ENCODE measurements at places on chromosomes 3 and 15. TPM values are rescaled to one million over a fixed set of nuclear protein-coding genes. Genes with fewer than 3 reads are reported as not detected.

The ZNF609 gene
- 30.0 TPM for total RNA-seq

GRCh38 chr3:13879102-13879945 lies 547 bp downstream of the WNT7A start:
- peaks cover 78% of the 10 kb centered on the region for H3K27me3 ChIP-seq
- H3K36me3 ChIP-seq: no peaks in the 10 kb centered on the region
- DNase-seq: no peak
- H3K27ac ChIP-seq: no peak overlapping the region
- peaks cover 8% of the 10 kb centered on the region for H3K4me1 ChIP-seq
- no peak overlapping the region for H3K4me3 ChIP-seq

The CPNE4 gene
- total RNA-seq: not detected

The HESX1 gene
- total RNA-seq: 0.98 TPM

DNA sequence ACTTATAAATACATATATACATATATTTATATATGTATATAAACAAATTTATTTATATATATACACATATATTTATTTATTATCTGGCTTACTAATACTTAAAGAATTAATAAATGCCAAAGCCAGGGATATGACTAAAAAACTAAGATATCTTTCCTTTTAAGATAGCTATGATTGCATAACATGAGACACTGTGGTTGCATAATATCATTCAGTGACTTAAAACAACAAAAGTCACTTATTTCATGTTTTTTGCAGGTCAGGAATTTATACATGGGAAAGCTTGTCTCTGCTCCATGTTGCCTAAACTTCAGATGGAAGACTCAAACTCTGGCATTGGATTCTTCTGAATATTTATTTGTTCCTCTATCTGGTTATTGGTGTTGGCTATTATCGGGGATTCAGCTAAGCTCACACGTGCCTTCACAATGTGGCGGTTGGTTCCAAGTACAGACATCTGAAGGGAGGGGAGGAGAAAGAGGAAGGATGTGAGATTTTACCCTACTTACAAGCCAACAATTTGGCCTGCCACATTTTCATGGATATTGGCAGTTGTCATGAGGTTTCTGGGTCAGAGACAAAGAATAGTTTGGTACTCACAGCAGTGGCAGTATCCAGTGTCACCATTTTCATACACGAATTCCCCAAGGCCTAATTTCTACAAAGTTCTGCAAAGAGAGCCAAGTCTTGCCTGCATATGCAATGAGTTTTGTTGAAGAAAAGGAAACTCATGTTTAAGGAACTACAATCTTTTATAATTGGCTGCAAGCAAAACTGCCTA lies 381.6 kb downstream of the EPHA3 start:
- no peak overlapping the region for H3K4me3 ChIP-seq
- no peaks in the 10 kb centered on the region for H3K36me3 ChIP-seq
- no peak for DNase-seq
- H3K27ac ChIP-seq: no peak overlapping the region

The SH2D7 gene
- not detected for total RNA-seq

DNA sequence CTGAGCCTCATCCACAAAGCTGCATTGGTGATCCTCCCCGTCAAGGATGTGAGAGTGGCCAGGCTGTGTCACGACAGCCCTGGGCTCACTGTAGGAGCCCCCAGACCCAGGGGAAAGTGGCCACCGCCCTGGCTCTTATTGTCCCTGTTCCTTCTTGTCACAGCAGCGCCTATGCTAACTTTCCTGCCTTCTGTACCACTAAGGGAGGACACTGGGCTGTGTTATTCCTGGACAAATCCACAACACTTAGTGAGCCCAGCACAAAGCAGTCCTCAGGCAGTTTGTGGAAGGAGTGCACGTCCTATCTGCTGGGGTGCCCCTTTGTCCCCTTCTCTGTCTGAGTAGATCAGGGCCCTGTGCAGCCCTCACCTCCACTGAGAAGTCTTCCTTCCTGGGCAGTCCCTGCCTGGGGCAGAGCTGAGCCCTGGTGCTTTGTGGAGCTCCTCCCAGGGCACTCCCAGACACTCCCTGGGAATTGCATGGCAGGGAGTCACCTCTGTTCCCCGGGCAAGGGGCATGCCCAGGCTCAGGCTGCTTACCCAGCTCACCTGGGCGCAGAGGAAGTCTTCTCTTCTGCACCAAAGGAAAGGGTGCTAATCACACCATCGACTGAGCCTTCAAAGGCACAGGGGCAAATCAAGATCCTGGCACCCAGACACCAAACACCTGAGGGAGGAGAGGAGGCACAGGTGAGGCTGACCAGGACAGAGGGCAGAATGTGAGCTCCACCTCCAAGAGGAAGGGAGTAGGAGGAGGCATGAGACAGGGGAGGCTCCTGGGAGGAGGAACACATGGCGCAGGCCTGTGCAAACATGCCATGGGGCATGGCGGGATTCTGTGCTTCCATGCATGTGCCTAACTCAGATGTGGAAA lies 138.7 kb downstream of the KLF13 start:
- DNase-seq: no peak
- H3K36me3 ChIP-seq: no peaks in the 10 kb centered on the region
- H3K4me3 ChIP-seq: no peak overlapping the region
- H3K27ac ChIP-seq: no peak overlapping the region
- peaks cover 3% of the 10 kb centered on the region for H3K4me1 ChIP-seq
- H3K27me3 ChIP-seq: peaks cover 3% of the 10 kb centered on the region

- no peak overlapping the region for H3K4me3 ChIP-seq
- no peak overlapping the region for H3K27ac ChIP-seq
- no peaks in the 10 kb centered on the region for H3K36me3 ChIP-seq
- H3K27me3 ChIP-seq: no peaks in the 10 kb centered on the region
These were observed 184.7 kb upstream of the TTC14 start for GRCh38 chr3:180417241-180417640.

- H3K27ac ChIP-seq: no peak overlapping the region
- H3K4me1 ChIP-seq: peaks cover 24% of the 10 kb centered on the region
These were observed 37.6 kb downstream of the HHLA2 start for GRCh38 chr3:108333961-108334360.

DNA sequence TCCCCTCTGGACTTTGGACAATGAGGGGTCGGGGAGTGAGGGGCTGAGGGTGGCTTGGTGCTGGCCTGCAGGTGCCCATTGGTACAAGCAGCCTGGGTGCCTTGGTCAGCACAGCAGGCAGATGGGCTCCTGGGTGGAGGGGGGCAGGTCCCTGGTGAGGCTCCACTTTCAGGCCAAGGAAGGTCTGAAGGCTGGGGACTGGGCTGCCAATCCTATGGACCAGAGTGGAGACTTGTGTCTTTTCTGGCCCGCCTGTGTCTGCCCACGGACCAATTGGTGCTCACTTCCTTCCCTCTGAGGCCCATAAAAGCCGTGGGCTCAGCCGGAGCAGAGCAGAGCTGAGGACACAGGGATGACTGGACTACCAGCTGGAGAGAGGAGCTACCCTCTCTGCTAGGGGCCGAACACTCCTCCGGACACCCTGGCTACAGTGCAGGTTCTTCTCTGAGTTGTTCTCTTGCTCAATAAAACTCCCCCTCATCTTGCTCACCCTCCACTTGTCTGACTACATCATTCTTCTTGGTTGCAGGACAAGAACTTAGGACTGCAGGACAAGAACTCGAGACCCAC lies 31.9 kb upstream of the IREB2 start:
- no peaks in the 10 kb centered on the region for H3K36me3 ChIP-seq
- no peaks in the 10 kb centered on the region for H3K4me1 ChIP-seq

DNA sequence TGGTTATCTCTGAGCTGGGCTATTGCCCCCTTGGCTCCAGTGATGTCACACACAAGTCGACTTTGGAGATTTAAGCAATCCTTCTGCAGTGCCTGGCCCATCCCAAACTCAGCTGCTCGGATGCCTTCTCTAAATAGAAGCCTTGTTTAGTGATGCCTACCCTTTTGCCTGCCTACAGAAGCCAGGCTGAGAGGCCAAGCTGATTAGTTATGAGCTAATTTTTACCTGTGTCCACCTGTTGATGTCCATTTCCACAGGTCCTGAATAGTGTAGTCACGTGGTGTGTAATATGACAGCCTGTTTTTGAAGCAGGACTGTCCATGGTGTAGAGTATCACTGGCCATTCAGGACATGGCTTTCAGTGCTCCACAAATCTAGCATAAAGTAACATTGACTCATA lies 45.5 kb downstream of the SSUH2 start:
- H3K27ac ChIP-seq: no peak overlapping the region
- no peaks in the 10 kb centered on the region for H3K4me1 ChIP-seq
- no peak overlapping the region for H3K4me3 ChIP-seq
- no peak for DNase-seq
- H3K36me3 ChIP-seq: no peaks in the 10 kb centered on the region
- peaks cover 2% of the 10 kb centered on the region for H3K27me3 ChIP-seq

GRCh38 chr3:35757991-35758757 lies 118.8 kb downstream of the ARPP21 start:
- H3K4me1 ChIP-seq: no peaks in the 10 kb centered on the region
- no peaks in the 10 kb centered on the region for H3K27me3 ChIP-seq
- H3K36me3 ChIP-seq: no peaks in the 10 kb centered on the region
- DNase-seq: no peak
- no peak overlapping the region for H3K27ac ChIP-seq

DNA sequence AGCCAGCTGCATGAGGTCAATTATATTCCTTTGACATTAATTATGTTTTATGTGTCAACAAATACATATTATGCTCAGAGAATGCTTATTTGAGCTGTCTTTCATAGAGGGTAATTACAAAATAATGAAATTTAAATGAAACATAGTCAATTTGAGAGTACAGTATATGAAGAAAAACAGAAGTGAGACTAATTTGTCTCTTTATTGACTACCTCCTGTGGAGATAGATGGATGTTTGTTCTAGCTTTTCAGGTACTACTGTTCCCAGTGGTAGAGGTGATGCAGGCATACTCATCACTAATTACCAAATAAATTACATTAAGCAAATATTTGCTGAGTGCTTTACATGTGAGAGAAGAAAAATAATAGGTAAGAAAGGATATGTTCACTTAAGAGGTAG lies 1129.6 kb downstream of the OTOL1 start:
- H3K27ac ChIP-seq: no peak overlapping the region
- no peak for DNase-seq
- H3K4me3 ChIP-seq: no peak overlapping the region
- H3K4me1 ChIP-seq: no peaks in the 10 kb centered on the region
- H3K36me3 ChIP-seq: no peaks in the 10 kb centered on the region

DNA sequence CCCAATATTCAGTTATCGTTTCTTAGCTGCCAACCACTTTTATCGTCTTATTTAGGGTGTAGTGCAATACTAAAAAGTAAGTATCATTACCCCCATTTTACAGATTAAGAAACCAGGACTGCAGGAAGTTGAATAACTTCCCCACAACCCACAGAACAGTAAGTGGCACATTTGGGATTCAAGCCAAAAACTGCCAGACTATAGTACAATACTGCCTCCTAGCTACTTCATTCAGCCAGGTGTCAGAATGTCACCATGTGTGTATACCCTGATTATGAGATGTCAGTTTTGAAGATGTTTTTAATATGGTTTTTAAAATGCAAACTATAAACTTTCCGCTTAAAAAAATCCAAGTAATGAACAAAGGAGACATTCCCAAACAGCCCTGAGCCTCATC lies 74.2 kb upstream of the PROK2 start:
- no peak overlapping the region for H3K4me3 ChIP-seq
- no peak overlapping the region for H3K27ac ChIP-seq
- H3K36me3 ChIP-seq: no peaks in the 10 kb centered on the region
- no peak for DNase-seq

The TMEM108 gene
- not detected for total RNA-seq

The GOLGA8S gene
- 0.38 TPM for total RNA-seq

GRCh38 chr3:159828542-159828943 lies 160.1 kb upstream of the IL12A start:
- H3K27me3 ChIP-seq: peaks cover 5% of the 10 kb centered on the region
- H3K36me3 ChIP-seq: no peaks in the 10 kb centered on the region
- no peak for DNase-seq
- no peak overlapping the region for H3K4me3 ChIP-seq
- no peak overlapping the region for H3K27ac ChIP-seq

- H3K4me3 ChIP-seq: no peak overlapping the region
- H3K27ac ChIP-seq: no peak overlapping the region
- peaks cover 5% of the 10 kb centered on the region for H3K27me3 ChIP-seq
- H3K4me1 ChIP-seq: peaks cover 25% of the 10 kb centered on the region
- H3K36me3 ChIP-seq: no peaks in the 10 kb centered on the region
- no peak for DNase-seq
These were observed 145.3 kb upstream of the MBNL1 start for GRCh38 chr3:152123457-152123856.

DNA sequence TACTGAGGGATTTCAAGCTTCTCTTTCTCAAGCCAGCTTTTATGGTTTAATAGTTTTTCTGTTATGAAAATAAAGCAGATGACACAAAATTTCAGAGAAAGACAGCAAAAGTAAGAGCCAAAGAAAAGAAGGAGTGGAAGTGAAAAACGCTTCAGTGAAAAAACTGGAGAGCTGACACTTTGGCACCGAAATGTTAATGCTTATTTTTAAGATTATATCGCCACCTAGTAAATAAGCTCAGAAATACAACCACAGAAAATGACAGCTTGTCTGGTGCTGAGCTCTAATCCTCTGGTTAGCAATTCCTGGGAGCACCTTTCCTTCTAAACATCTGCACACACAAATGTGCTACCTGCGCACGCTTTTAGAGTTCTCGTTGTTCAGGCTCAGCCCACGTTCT lies 101.6 kb downstream of the ZPLD1 start:
- H3K4me1 ChIP-seq: peaks cover 4% of the 10 kb centered on the region
- H3K4me3 ChIP-seq: no peak overlapping the region
- no peaks in the 10 kb centered on the region for H3K36me3 ChIP-seq
- DNase-seq: no peak
- no peak overlapping the region for H3K27ac ChIP-seq

- no peaks in the 10 kb centered on the region for H3K36me3 ChIP-seq
- no peaks in the 10 kb centered on the region for H3K4me1 ChIP-seq
- H3K27me3 ChIP-seq: no peaks in the 10 kb centered on the region
- no peak for DNase-seq
These were observed 404.7 kb downstream of the SOX2 start for GRCh38 chr3:182116386-182116785.

DNA sequence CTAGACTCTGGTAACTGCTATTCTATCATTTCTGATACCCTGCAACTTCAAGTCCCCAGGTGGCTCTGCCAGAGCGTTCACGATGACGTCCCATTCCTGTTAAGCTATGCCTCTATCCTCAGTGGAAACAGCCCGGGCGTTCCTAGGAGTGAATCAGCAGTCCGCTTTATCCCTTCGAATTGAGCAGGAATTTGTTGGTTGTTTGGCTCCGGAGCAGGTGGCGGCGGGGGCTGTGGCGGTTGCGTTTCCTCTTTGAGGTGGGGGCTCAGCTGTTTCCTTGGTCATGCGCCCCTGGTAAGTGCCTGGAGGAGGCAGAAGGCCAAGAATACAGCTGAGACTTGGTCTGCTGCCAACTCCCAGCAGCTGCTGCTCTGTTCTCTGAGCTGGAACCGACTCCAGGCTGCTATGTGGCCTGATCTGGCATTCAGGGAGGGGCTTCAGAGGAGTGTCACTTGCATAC lies 25.2 kb downstream of the ARPP21 start:
- no peak for DNase-seq
- no peaks in the 10 kb centered on the region for H3K27me3 ChIP-seq
- no peak overlapping the region for H3K27ac ChIP-seq
- H3K4me1 ChIP-seq: no peaks in the 10 kb centered on the region
- no peak overlapping the region for H3K4me3 ChIP-seq

DNA sequence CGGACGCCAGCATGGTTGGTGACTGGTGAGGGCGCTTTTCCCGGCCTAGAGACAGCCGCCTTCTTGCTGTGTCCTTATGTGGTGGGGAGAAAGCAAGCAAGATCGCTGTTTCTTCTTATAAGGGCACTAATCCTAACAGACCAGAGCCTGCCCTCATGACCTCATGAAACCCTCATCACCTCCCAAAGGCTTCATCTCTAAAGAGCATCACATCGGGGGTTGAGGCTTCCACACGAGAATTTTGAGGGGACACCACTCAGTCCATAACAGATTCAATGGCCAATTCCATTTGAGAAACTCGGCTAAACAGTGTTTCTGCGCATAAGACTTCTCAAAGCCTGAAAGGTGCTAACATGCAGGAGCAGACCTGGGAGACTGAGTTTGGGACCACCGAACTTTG lies 54.0 kb downstream of the VGLL4 start:
- no peak overlapping the region for H3K27ac ChIP-seq
- H3K4me1 ChIP-seq: peaks cover 26% of the 10 kb centered on the region
- no peaks in the 10 kb centered on the region for H3K27me3 ChIP-seq
- no peak overlapping the region for H3K4me3 ChIP-seq

Data from activated CD4-positive, alpha-beta memory T cell treated with anti-CD3 and anti-CD28 coated beads, Interleukin-2, amount 10 ng/mL, durations not matched to agents 7 days and 5 days (primary cell).